COLO829 (cell line): ENCODE measurements at places on chromosomes 3 and 15.

DNA sequence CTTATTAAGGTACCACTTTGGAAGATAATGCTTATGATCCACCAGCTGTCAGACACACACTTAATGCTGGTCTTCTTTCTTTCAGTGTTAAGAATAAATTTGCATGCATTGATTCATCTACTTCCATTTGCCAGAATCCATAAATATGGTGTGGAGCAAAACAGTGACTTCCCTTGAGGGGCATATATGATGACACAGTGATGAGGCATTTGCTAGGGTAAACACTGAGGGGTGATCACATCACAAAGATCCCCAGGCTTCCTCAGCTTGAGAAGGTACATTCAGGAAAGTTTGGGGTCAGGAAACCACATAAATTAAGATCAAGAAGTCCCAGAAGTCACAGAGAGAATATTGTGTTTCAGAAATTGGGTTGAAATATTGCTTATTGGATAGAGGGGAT is 9.9 kb upstream of the ZBED2 start:
- DNase-seq: no peak

- no peak for DNase-seq
These were observed 21.7 kb upstream of the EPHB3 start for GRCh38 chr3:184539801-184540435.

GRCh38 chr3:167976516-167977361 is 119.0 kb downstream of the GOLIM4 start:
- no peak for DNase-seq

DNA sequence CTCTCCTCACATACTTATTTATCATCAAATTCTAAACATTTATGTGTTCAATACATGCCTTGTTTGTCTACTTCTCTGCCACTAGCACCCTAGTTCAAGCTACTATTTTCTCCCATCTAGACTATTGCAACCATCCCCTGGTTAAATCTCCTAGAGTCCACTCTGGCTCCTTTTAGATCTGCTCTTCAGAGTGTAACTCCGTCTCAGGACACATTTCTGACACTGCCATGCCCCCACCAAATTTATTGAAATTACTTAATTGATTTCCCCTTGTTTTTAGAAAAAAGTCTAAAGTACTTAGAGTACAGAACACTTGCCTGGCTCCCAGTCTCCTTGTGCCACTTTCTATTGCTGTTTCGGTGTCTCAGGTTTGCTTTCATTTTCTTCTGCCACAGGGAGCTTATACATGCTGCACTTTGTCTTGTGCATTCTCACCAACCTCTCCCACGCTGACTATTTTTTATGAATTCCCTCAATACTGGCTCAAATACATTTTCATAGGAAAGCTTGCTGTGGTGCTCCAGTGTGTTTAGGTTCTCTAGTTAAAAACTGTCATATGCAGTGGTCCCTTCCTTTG is 792.3 kb downstream of the DIPK2A start:
- no peak for DNase-seq

- no peak for DNase-seq
These were observed 20.2 kb downstream of the CCR1 start for GRCh38 chr3:46187876-46188275.

- no peak for DNase-seq
These were observed 36.5 kb downstream of the U2SURP start for GRCh38 chr3:143037867-143038266.

DNA sequence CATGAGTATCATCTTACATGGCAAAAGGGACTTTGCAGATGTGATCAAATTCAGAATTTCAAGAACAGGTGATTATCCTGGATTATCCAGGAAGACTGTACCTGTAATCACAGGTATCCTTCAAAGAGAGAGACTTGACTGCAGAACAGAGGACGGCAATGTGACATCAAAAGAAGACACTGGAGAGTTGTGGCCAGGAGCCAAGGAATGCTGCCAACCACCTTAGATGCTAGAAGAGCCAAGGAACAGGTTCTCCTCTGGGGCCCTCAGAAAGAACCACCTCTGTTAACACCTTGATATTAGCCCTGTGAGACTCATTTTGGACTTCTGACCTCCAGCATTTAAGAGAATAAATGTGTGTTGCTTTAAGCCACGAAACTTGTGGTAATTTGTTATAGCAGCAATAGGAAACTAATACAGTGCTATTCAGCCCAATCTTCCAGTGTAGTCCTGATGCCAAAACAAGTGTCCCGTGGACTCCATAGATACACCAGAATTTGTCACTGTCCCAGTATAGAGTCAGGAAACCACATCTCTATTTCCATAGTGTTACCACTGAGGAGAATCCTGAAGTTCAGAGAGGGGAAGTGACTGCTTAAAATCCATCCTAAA is 330.6 kb upstream of the TLE3 start:
- DNase-seq: no peak

- peak; percentile 46 for DNase-seq
These were observed 107.7 kb downstream of the WDR76 start for GRCh38 chr15:43934480-43934879.

DNA sequence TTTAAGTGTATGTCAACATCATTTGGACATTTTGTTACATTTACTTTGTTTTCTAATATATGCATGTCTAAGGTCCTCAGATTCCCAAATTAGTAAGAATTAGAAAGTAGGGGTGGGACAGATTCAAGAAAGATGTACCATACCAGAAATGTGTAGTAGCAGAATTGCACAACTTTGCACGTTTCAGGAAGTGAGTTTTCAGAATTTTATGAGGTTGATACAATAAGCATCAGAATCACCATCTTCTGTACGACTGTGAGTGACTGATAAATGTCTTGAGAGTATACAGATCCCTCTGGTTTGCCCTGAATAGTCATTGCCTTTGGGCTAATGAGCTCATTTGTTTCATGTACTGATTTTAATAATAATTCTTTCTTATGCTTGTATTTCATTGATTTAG is 9.3 kb downstream of the ARIH2 start:
- no peak for DNase-seq

DNA sequence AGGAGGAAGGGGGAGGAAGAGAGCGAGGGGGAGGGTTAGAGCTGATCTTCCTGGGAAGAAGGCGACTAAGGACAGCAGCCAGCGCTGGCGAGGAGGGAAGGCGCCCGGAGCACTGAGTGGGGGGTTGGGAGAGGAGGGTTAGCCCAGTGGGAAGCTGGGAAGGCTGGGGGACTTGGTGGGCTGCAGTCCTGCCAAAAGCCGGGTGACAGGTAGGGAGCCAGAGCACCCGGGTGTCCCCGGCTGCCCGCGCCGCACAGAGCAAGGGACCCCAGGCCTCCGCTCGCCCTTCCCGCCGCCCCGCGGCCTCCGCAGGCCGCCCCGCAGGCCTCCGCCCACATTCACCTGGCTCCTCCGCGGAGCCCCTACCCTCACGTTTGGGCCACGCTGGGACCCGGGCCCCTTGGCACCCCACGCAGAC is 448 bp downstream of the SLC12A8 start:
- DNase-seq: no peak

DNA sequence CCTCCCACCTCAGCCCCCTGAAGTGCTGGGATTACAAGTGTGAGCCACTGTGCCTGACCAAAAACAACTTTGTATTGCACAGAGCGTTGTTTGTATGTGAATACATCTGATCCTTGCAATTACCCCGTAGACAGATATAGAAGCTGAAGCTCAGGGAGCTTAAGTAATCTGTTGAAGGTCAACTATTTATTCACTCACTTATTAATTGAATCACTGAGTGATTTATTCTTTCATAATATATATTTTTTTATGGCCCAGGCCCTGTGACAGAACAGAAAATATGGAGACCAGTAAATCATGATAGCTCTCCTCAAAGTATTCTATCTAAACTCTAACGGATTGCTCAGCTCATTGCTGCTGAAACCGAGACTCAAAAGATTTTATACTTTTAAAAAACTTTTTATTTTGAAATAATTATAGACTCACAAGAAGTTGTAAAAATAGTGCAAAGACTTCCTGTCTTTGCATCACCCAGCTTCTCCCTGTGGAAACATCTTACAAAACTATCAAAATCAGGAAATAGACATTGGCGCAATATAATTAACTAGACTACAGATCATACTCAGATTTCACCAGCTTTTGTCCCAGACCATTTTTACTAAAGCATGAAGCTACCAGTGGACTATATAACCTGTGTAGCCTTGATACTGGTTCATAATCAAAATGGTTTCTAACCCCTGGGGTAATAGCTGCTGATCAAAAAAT is 466.1 kb downstream of the PDCD6IP start:
- no peak for DNase-seq
